NCI-H1436 treated with DMSO at 0.1 percent for 48 hours (cell line): ENCODE measurements at places on chromosomes 16 and 17.

GRCh38 chr17:77454242-77455095 is 313.7 kb downstream of the SEC14L1 start:
- DNase-seq, result no peak

GRCh38 chr16:10852948-10853347 is 24.1 kb upstream of the CIITA start:
- no peak for DNase-seq

DNA sequence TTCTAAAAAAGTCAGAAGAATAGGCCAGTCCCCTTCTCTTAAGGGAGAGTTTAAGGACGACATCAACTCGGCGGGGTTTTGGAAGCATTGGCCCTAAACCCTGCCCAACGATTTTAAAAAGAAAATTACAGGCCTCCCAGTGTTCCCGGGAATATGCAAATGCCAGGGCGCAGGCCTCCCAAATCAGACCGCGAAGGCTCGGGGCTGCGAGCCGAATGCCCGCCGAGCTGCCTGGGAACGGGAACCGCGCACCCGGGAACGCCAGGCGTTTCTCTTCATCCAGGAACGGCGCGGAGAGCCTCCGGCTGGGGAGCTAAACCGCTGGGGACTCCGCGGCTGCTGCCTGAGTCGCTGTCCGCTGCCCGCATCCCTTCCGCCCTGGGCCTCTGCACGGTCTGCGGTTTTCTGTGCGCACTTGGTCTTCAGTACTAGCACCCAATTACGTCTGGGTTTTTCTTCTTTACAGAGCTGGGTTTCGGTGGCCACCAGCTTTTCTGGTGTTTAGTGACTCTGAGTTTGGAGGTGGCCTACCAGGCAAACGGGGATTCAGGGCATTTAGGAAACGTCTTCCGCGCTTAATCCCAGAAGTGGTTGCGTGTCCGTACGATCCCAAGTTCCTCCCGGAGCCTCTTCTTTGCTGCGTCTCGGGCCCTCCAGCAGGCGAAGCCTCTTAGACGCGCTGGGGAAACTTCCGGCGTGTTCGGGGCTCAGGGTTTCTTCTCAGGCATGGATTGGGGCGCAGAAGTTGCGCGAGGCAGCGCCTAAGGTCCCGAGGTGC is 5.7 kb downstream of the IRX5 start:
- DNase-seq, result no peak

GRCh38 chr17:41334385-41335305 is 16.0 kb downstream of the KRT33A start:
- DNase-seq, result no peak

DNA sequence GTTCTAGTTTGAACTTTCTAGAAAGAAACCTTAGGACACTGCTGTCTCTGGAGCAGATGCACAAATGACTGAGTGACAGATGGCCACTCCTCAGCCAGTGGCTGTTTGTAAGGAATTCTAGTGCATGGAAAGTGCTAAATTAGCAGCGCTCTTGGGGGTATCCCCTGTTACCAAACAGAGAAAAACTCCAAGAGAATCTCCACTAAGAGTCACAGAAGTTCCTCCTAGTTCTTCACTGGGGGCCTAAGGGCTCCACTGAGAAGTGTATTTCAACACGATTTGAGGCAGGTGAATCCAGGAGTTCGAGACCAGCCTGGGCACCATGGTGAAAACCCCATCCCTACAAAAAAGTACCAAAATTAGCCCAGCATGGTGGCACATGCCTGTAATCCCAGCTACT is 18.1 kb upstream of the IRF8 start:
- no peak for DNase-seq

DNA sequence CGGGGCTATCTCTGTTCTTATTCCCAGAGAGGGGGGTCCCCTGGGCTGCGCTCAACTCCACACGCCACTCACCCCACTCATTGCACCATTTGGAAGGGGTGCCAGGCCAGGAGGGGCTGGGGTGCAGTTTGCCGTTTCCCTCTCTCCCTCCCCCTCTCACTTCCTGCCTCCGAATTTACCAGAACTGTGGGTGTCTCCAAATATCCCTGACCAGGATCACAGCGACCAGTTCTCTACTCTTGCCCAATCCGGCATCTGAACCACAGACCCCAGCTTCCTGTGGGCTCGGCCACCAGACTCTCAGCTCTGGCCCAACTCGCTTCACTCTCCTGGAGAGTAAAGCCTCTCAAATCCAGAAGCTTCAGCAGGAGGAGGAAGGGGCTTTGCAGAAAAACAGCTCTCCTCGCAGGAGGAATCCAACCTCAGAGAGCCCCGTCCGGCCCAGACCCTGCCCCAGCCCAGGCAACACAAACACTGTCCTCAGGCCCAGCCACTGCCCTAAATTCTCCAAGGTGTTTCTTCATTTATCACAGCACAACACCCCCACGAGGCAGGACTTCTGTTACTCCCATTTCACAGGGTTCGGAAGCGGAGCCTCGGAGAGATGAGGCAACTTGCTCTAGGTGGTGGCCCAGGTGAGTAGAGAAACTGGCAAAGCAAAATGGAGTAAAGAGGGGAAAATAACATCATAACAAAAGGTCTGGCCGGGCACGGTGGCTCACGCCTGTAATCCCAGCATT is 423 bp upstream of the ASGR2 start:
- no peak for DNase-seq

GRCh38 chr16:71565812-71566700 is 10.8 kb downstream of the TAT start:
- DNase-seq, result no peak

GRCh38 chr17:3732210-3732621 is 8.5 kb downstream of the HASPIN start:
- no peak for DNase-seq

DNA sequence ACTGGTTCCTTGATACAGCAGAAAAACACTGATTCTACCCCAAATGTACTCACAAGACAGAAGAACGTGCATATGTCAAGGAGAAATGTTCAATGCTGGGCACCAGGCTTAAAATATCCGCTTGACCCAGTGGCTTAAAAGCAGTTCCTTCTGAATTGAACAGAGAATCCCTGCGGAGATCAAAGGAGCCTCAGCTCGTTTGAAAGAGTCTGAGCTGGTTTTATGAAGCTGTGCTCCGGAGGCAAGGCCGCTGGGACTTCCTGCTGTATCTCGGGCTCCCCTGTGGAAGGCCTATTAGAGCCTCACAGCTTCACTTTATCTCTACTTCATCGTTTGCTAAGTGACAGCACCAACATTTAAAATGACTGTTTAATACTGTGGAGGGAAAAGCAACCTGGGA is 2.2 kb downstream of the LMF1 start:
- DNase-seq, result no peak

DNA sequence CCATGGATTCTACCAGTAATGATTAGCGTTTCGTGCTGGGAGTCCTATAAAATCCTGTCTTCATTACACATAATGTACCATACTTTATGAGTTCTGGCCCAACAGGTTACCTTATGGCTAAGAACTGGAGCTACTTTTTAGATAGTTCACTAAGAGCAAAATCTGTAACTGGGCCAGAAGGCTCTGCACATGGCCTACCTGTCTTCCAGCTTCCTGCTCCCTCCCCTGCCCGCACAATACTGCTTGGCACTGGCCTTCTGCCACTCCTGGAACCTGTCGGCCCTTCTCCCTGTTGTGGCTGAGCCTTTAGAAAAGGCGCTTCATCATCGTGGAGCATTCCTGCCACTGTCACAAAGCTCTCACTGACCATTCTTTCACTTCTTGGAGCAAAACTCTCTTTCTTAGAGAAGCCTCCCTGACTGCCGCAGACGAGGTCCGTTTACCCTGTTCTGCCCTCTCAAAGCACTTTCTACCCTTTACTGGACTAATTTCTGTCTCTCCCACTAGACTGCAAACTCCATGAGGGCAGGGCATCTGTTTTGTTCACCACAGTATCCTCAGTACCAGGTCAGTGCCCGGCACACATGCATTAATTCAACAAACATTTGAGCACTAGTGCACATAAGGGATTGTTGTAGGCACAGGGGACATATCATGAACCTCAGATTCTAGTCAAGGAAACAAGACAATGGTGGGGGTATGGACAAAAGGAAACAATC is 116.5 kb downstream of the PARN start:
- no peak for DNase-seq

DNA sequence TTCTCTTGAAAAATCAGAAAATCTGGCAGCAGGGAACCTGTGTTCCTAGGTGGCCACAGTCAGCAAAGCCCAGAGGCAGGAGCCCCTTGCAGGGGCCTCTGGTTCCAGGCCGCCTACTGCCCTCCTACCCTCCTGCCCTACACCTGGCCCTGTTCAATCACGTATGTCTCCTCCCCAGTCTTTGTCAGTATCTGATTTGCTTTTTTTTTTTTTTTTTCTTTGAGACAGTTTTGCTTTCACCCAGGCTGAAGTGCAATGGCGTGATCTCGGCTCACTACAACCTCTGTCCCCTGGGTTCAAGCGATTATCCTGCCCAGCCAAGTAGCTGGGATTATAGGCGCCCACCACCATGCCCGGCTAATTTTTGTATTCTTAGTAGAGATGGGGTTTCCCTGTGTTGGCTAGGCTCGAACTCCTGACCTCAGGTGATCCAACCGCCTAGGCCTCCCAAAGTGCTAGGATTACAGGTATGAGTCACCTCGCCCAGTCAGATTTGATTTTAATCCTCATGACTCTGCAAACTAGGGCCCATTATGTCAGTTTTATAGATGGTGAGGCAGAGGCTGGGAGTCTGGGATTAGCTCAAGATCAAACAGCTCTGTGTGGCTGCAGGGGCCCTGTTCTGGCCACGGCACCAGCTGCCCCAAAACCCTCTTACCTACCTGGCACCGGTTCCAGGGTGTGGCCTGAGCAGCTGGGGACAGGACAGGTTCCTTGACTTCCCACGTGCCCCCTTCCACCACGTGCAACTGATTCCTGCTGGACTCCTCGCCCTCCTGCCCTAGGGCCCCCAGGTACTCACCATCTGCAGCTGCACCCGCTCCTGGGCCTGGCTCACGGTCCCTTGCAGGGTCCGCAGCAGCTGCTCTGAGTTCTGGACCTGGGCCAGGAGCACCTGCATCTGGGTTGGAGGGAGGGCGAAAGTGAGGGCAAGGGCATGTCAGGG is 14.7 kb downstream of the RABEP2 start:
- DNase-seq, result no peak

GRCh38 chr17:33945646-33946546 is 309.2 kb upstream of the CCL2 start:
- no peak for DNase-seq

DNA sequence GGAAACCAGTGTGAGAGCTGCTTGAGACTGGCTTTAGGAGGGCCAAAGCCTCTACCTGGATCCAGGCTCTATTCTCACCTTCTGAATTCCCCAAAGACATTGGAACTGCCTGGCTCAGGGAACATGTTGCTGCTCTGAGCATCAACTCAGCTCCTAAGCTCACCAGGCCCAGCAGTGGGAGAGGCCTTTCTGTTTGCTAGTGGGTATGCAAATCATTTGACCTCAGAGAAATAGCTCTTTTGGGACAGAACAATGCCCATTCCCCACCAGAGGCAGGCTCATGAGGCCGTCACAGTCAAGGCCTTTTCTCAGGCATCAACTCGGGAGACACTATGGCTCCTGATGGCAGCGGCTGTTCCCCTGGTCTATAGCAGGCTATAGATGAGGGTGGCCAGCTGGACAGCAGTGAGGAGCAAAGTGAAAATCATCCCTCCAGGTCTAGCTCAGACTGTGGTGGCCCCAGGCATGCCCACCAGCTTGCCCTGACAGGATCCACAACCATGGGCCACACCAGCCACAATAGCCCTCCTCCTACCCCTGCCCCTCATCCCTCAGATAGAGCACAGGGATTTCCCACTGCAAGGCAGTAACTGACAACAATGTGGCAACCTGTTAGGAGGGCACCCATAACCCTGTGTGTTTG is 30.4 kb upstream of the GFOD2 start:
- DNase-seq, result no peak

DNA sequence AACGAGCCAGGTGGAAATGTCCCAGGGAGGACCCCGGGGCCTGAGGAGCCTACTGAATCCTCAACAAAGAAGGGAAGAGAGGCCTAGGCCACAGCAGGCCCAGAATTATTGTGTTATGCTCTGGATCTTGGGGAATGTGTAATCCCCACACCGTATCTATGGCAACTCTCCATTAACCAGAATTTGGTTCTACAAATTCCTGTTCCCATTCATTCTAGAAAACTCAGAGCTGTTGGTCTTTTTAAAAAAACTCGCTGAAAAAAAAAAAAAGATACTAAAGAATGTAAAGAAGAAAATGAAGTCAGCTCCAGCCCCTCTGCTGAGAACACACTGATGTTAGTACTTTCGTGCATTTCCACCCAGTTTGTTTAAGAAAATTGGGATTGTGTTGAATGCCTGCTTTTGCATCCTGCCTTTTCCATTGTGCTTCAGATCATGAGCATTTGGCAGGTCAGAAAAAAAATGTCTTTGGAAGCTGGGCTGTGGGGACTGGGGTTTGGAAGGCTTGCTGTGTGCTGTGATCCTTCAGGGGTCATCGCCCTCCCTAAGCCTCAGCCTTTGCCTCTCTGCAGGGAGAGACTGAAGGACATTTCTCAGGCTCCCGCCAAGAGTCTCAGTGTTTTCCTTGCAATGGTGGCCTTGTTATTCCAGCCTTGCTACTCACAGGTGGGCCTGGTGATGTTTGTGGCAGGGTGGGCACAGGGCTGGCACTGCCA is 69.5 kb downstream of the SREBF1 start:
- DNase-seq, result no peak

- DNase-seq, result no peak
Observed at GRCh38 chr17:28712705-28713415, 1.2 kb upstream of the PROCA1 start.

DNA sequence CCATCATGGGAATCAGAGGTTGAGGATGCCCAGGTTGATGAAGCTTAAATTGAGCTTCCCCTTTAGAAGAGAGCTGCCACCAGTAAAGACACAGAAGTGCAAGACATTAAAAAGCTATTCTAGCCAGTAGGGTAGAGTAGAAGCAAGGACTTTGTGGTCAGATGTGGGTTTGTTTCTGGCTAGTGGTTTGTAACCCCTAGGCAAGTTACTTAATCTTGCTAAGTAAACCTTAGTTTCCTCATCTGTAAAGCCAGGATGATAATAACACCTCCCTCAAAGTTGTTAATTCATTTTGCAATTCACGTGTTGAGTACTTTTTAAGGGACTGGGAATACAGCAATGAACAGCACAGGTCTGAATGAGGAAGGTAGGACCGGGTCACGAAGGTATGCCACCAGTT is 3.6 kb downstream of the SNTB2 start:
- no peak for DNase-seq

GRCh38 chr16:84687715-84688114 is 12.1 kb upstream of the USP10 start:
- DNase-seq, result no peak

DNA sequence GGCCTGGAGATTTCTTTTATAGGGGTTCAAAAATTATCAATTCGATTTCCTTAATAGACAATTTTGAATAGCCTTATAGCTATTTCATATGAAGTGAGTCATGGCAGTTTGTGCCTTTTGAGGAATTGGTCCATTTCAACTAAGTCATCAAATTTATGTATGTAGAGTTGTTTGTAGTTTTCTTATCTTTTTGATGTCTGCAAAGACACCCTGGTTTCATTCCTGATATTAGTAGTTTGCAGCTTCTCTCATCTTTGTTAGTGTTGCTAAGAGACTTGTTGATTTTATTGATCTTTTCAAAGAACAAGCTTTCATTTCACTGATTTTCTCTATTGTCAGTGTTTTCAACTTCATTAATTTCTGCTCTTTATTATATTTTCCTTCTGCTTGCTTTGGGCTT is 44.2 kb downstream of the N4BP1 start:
- no peak for DNase-seq
